ENCODE measurements at places on chromosomes 2 and 18.

GRCh38 chr18:72456802-72457201, 87.3 kb downstream of the CBLN2 start:
- no peak for DNase-seq

GRCh38 chr18:56873441-56874140, 222.4 kb downstream of the WDR7 start:
- peak; percentile 22 for DNase-seq

GRCh38 chr18:45357686-45358470, 257.4 kb upstream of the SLC14A2 start:
- peak; percentile 33 for DNase-seq

GRCh38 chr2:144014103-144014502, 505.8 kb downstream of the ZEB2 start:
- no peak for DNase-seq

DNA sequence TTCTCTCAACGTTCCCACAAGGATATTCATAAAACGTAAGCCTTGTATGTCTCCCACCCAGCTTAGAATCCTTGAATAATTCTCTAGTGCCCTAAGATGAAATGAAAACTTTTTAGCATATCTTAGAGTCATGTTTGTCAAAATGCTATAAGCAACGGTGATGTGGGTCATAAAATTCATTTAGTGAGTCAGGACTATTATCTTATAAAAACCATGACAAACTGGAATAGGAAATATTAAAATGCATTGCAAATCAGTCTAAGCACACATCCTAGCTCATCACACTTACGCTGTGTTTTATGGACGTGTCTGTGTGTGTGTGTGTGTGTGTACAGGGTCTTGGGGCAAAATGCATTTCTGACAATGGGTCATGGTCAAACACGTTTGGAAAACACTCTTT, 119.9 kb upstream of the ST6GAL2 start:
- DNase-seq, result no peak

- DNase-seq, result no peak
Observed at GRCh38 chr2:123738643-123739042, 286.4 kb upstream of the CNTNAP5 start.

DNA sequence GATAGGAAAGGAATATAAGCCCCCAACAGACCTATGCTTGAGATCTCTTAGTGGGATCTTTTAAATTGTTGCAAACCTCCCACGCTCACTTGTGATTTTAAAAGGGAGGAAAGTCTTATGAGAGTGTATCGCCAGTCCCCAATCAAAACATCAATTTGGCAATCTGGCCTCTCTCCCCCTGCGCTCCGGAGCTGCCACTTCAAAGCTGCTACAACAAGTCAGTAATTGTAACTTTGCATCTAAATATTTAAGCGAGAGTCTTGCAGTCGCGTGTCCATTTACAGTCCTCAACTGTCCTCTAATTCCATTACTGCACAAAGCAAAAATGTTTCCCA, 8.4 kb downstream of the PAX3 start:
- DNase-seq, result no peak

DNA sequence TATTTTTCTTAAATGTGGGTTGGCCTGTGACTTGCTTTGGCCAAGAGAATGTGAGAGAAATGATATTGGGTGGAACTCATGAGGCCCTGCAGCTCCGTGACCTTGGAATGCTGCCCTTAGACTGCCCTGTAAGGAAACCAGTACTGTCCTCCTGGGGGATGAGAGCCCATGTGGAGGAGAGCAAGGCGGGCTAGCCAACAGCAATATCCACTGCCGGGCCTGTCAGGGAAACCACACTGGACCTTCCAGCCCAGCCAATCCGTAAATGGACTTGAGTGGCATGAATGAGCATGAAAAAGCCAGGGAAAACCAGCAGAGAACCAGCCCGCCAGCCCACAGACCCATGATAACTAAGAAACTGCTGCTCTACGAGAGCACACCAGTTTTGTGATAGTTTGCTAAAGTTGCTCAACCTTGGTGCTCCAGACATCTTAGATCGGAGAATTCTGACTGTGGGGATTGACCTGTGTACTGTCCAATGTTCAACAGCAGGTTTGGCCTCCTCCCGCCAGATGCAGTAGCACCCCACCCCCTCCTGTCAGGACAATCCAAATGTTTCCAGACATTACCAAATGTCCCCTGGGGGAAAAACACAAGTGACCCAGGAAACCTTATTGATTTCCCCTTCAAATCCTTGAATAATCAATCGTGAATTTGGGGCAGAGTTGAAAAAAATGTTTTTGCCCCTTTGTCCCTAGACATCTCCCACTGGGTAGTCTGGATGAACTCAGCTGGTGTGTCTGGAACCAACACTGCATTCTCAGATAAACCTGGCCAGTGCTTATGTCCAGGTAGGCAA, 27.2 kb downstream of the ALPK2 start:
- no peak for DNase-seq

DNA sequence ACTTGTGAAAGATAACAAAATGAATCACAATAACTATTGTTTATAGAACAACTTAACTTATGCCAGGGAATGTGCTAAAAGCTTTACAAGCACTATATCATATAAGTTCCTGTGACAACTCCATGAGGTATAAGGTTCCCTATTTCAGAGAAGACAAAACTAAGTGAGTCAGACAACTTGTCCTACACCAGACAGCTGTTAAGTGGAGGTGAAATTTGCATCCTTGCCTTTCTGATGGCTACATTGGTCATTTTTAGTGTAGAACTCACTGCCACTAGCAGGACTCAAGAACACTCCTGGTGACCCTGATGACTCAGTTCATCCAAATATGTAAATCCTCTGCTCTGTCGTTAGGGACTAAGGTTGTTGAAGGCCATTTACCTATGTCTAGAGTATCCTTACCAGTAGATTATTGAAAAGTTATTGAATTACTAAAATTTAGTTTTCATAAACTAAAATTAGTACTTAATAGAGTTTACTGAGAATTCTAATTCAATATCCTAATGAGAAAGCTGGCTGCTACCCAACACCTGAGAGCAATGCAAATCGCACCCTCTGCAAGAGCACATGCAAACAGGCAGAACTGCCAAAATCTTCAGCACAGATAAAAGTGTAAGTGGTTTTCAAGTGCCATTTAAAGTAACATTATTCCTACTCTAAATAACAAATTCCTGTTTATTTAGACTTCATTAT, 636.2 kb downstream of the NRXN1 start:
- peak; percentile 63 for DNase-seq

DNA sequence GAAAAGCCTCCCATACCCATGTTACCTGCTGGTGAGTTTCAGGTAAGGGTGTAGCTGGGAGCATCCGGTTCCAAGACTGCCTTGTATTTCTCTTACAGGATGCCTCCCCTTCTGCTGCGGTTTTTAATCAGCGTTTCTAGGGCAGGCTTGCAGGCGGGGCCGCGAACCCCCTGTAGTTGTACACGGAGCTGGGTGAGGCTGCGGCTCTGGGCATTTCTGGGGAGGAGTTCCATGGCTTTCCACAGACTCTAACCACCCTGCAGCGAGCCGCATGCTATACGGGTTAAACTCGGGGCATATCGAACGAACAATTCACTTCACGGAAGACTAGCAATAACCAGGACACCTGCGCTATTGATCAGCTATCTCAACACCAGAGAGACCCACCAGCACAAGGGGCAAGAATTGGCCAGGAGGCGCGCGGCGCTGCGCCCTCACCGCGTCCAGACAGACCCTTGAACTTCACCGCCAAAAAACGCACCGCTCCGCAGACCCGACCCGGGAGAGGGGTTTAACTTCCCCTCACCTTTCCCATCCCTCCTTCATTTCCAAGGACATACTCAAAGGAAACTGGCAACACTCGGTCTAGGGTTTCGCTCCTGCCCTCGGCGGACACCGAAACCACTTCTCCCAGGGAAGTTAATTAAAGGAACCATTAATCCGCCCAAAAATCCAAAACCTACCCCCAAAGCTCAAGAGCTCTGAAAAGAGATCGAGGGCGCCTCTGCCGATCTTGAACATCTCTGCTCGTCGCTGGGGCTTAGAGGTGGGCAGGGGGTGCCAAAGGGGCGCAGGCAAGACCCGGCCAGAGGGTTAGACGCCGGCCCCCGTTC, 909 bp downstream of the TGFA start:
- no peak for DNase-seq

- no peak for DNase-seq
Observed at GRCh38 chr2:240995041-240996021, 3.1 kb upstream of the SNED1 start.

GRCh38 chr18:7577706-7578105, 10.6 kb downstream of the PTPRM start:
- DNase-seq, result no peak

DNA sequence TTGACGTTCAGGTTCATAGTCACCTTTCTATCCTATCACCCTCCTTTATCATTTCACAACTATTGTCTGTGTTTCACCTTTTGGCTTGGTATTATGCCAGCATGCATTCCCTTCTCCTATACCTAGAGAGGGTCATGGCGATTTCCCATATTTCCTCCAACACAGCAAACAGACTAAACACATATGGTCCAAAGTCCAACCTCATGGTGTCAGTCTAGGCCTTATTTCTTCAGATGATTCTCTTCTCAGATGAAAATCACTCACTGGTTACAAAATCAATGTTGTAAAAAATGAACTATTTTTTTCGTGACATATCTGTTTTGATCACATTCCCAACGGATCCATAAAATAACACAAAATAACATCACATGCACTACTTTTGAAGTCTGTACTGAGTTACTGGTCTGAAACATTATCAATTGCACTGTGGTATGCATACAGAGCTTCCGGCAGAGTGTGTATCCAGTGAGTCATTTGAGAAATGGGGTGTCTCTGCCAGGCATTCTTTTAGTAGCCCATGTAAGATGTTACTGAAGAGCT, 204.8 kb upstream of the GALNT5 start:
- no peak for DNase-seq

DNA sequence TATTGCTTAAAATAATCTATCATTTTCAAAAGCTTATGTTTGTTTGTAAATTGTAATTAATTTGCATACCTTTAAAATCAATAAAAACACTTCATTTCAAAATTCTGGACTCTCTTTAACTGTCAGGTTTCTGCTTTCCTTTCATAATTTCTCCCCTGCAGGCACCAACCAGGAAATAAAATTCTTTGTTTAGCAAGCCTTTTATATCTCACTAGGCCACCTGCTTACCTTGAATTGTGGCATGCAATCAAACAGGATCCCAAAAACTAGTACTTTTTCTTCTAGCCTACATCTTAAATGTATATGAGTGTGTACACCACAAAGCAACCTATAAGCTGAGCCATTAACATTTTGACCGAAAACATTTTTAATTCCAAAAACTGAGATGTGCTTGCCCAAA, 233.1 kb downstream of the NR4A2 start:
- peak; percentile 33 for DNase-seq

DNA sequence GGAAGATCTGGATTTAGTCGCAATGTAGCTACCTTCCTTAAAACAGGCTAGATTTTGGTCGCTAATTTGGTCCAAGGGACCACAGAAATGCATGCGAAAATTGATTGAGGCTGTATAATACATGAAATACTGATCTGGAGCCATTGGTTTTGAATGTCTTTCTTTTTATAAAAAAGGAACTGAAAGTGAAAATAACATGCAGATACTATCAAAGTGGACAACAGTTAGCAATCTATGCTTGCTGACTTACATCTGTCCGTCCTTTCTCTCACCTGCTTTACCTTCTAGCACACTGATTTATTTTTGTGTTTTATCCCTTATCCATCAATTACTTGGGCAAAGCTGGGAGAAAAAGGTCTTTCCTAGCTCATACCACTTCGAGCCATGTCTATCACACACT, 1459.8 kb upstream of the ACVR2A start:
- DNase-seq, result no peak

GRCh38 chr2:96873651-96874096, 3.8 kb upstream of the SEMA4C start:
- no peak for DNase-seq

GRCh38 chr2:207482630-207483029, 47.1 kb upstream of the CREB1 start:
- no peak for DNase-seq

- DNase-seq, result no peak
Observed at GRCh38 chr2:30709516-30709915, 97.7 kb downstream of the CAPN13 start.

- DNase-seq, result no peak
Observed at GRCh38 chr2:239440511-239440959, 39.7 kb upstream of the HDAC4 start.

DNA sequence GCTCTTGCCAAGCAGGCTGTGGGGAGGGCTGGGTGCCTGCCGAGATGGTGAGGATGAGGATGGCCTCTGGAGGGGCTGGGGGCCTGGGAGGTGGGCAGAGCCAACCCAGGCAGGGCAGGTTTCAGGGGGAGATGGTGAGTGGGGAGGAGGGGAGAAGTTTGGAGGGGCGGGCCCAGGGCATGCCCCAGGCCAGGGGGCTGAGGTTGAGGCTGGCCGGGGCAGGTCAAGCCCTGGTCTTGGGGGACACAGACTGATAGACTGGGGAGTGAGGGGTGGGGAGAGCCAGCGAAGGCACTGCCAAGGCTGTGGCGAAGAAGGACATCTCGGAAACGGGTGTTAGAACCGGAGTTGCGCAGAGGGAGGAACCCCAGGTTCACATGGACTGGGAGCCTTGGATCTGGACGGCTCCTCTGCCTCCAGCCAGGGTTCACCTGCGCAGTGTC, 12.6 kb downstream of the CAPN10 start:
- no peak for DNase-seq

DNA sequence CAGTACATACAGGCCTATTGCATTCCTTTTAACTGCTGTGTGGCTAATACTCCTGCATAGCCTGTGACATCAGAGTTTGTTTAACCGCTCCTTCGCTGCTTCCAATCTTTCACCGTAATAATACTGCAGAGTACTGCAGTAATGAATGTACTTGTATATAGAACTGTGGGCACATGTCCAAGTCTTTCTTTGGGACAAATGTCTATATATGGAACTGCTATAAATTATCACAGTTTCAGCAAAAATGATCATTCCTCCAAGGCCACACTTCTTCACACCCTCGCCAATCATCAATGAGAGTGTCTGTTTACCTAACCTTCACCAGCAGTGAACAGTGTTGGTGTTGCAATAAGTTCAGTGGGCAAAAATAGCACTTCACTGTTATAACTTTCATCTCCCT, 230.4 kb downstream of the SP3 start:
- no peak for DNase-seq

GRCh38 chr2:2456721-2457120, 125.6 kb upstream of the MYT1L start:
- no peak for DNase-seq

- no peak for DNase-seq
Observed at GRCh38 chr2:223230352-223230751, 178.4 kb downstream of the KCNE4 start.

DNA sequence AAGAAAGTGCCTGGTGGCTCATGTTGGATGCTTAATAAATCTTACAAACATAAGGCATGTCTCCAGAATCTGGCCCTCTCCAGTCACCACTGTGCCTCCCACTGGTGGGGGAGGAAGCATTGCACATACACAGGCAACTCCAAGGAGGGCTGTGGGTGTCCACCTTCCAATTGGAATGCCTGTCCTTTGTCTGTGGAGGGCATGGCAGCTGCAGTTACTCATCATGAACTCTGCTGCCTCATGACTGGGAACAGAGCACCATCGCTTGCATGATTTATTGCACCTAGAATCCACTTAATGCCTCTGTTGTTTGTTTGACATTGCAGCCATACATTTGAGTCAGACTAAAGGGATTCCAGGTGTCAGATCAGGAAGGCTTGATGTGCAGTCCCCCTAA, 278.9 kb downstream of the PRKCE start:
- peak; percentile 48 for DNase-seq
